Muscle of arm (tissue), 14 donors: ENCODE measurements at places on chromosomes 3 and 15. TPM values are rescaled to one million over a fixed set of nuclear protein-coding genes. Genes with fewer than 3 reads are reported as not detected.

DNA sequence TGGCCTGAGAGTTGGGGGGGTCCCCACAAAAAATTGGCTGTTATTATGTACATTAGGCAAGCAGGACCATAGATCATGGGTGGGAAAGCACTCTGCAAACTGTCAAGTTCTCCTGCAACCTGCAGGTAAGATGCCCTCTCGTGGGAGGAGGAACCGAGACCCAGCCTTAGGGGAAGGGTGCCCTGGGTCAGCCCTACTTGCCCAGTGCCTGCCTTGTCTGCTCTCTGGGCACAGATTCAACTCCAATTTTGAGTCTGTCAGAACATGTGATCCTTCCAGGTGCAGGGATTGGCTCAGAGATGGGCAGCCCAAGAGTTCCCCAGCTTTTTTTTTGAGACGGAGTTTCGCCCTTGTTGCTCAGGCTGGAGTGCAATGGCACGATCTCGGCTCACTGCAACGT, 99.2 kb downstream of the PLXNA1 start:
- DNase-seq: no peak

DNA sequence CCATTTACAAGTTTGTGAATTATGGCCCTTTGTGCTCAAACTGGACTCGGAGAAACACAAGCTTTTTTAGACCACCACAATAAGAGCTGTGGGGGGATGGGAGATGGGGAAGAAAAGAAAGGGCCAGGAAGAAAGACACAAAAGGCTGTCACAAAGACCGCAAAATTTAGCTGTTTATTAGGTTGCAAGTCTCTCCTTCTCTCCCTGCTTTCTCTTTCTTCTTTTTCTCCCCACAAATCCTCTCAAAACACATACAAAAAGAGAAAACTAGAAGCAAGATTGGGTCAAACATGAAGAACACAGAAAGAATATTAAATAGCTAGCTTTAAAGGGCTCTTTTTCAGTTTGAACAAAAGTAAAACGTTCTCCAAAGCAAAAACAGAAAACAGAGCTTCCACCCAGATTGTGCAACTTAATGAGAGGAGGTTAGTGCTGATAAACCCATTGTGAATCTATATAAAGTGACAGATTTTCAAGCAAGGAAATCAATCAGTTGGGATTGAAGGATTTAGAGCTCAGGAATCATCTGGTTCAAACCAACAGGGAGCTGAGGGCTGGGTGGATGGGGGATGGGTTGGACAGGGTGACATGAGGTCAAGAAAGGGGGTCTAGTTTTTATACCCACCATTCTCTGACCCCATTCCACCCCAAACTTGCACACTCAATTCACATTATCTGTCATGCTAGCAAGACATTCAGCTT, 87.3 kb downstream of the DHX30 start:
- DNase-seq: no peak

The TCF12 gene
- polyA plus RNA-seq: 154 TPM

The TRIM42 gene
- polyA plus RNA-seq: not detected

The ZNF660 gene
- polyA plus RNA-seq: 4.8 TPM

GRCh38 chr3:72538070-72538745, 310.0 kb downstream of the SHQ1 start:
- DNase-seq: no peak

The SSUH2 gene
- polyA plus RNA-seq: 3.0 TPM

The AEN gene
- not detected for polyA plus RNA-seq

GRCh38 chr3:11037976-11038375, 45.4 kb downstream of the SLC6A1 start:
- DNase-seq: no peak

DNA sequence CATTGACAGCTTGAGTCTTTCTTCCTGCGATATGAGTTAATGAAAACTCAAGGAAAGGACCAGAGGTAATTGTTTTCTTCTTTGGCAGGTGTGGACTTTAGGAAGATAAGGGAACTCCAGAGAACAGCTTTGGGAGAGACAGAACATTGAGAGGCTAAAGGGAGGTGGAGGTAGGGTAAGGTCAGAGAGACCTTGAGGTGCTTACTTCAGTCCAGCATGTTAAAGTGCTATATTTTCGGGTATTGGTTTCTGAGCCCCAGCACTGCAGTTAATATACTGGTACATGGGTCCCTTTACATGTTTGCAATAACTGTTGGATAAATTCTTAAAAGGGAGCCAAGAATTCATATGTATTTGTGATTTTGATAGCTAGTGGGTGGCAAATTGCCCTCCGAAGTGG, 322.1 kb downstream of the THSD4 start:
- no peak for DNase-seq

The TMOD2 gene
- polyA plus RNA-seq: 6.7 TPM

- no peak for DNase-seq
Measured at GRCh38 chr3:52494886-52495495, at the start of gene STAB1. STAB1 (plus strand) TSS chr3:52495338; CDS start chr3:52495414, 76 bp downstream.

DNA sequence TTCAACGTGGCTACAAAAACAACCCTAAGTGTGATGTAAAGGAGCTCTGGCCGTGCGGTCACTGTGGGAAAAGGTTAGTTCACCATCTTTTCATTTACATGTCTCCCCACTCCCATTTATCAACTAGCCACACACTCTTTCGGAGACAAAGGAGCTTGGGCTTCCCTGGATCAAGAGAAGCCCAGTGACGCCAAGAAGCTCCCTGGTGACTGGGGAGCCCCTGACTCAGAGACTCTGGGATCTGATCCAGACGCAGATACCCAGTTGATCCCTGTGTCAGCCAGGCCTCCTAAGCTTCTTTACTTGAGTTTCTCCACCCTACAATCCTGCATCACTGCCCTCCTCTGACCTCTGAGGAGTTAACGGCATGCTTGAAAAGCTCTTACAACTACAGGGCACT, 43.9 kb downstream of the HEG1 start:
- DNase-seq: no peak

The ARGFX gene
- not detected for polyA plus RNA-seq

- DNase-seq: no peak
Measured at GRCh38 chr15:89680282-89680873, 1.2 kb upstream of the PLIN1 start.

GRCh38 chr15:51341366-51342226, at the start of gene GLDN:
GLDN (plus strand) TSS chr15:51341655; CDS start chr15:51341685, 30 bp downstream.
- no peak for DNase-seq

The BTBD1 gene
- polyA plus RNA-seq: 130 TPM

- DNase-seq: no peak
Measured at GRCh38 chr3:138371070-138371965, 22.9 kb downstream of the MRAS start.
